ENCODE measurements at places on chromosomes 2 and 18.

GRCh38 chr2:215851082-215851481 is 162.3 kb downstream of the MREG start:
- DNase-seq: no peak

DNA sequence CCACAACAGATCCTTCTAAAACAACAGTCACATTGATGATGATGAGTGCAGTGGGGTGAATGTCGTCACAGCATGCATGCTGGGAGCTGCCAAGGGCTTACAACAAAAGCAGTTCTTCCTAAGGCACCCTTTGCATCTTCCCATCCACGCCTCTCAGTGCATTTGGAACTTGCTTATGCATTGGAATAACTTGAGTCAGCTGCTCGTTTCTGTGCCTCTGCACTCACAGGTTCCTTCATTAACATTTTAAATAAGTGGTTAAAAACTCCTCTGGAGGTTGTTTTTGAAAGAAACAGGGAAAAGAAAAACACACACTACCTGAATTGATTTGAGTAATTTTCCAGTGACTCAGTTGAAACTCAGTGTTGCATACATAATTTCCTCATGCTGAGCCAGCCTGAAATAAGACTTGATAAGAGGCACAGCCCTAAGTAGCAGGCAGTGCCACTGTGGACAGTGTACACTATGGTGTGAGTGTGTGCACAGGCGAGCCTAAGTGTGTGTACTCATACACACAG is 46.8 kb upstream of the TRIM43B start:
- no peak for DNase-seq

DNA sequence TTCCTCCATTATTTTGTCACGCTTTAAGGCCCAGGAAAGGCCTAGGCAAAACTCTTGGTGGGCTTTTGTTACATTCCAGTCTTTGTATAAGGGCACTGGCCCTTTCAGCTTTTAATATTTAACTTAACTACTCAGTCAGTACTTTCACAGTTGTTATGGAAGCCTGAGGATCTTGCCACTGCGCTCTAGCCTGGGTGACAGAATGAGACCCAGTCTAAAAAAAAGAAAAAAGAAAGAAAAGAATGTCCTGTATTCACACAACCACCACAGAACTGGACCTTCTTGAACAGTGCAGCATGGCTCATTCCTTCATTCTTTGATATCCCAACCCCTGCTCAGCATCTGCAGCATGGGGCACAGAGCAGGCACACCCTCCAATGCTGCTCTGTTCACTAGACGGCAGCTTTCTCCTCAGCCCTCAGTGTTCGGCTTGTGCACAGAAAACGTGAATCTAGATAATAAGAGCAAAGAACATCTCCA is 93.4 kb upstream of the MSH2 start:
- no peak for DNase-seq

- no peak for DNase-seq
Measured at GRCh38 chr2:239008677-239009588, 161.0 kb downstream of the TWIST2 start.

DNA sequence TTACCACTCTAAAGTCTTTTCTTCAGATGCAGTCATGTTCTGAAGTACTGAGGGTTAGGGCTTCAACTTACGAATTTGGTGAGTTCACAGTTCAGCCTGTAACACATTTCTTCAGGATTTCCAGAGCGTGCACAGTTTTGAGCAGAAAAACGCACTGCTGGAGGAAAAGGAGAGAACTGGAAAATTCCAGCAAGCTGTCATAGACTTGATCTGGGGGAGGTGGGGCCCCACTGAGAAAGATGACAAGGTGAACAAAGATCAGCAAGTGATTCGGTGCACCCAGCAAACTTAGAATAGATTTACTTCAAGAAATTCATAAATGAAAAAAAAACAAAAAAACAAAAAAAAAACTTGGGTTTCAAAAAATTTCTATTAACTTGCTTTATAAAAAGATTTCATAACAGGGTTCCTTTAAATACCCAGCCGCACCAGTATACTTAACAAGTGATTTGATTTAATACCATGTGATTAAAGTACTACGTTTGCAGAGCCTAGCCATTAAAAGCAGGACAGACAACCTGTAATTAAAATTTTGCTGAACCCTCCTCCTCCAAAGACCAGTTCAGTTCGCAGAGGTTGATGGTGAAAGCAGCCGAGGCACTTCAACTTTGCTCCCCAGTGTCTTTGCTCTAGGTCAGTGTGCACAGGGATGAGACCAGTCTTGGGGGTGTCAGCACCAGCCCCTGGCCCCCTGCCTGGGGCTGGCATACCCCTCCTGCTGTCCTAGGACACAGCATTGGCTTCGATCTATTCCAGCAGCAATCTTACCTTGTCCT is 30.5 kb downstream of the CTIF start:
- DNase-seq: no peak

DNA sequence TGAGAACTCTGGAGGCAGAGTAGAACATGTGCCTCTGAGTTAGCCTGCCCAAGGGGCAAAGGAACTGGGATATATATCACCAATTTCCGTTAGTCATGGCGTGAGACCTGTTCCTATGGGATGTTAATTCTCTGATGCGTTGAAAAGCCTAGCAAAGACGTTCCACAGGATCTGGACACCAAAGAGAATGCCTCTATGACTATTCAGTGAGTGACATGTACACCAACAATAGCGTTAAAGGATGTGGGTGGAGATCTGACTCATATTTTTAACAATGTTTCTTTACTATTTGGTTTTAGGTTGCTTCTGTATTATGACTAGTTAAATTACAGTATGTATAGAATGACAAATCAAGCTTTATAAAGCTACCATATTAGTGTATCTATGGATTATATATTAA is 320.9 kb upstream of the MC4R start:
- DNase-seq: no peak

Measured in stimulated activated CD8-positive, alpha-beta memory T cell treated with anti-CD3 and anti-CD28 coated beads, Interleukin-7, amount 100 ng/mL, for 1 hour (primary cell).